ENCODE measurements at places on chromosomes 1 and 21.

DNA sequence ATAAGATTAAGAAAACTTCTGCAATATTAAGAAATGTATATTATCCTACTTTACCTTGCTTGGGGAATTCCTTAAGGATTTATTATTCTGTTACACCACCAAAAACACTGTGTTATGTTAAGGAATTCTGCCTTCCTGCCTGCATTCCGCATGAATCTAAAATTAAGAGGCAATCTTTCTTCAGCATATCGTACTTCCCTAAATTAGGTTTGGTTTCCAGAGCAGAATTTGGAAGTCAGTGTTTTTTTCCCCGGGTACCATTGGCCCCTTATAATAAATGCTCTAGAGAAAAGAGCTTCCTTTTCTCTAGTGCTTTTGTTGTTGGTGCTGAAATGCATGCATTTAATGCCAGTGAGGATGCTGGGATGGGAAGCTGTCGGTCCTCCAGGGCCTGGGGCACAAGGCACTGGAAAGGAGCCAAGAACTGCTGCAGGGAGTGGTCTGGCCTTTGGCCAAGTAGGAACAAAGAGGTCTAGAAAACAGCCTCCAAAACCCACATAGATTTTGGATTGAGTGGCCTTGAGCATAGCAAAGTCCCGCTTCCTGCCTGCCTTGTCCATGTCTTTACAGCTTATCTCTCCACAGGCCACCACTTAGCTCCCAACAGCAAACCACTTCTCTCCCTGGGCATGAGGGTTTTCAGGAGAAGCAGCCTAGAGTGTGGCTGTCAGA, 69.9 kb downstream of the RRAGC start:
- DNase-seq = no peak

GRCh38 chr1:183349201-183349711, 68.9 kb downstream of the NMNAT2 start:
- no peak for DNase-seq

DNA sequence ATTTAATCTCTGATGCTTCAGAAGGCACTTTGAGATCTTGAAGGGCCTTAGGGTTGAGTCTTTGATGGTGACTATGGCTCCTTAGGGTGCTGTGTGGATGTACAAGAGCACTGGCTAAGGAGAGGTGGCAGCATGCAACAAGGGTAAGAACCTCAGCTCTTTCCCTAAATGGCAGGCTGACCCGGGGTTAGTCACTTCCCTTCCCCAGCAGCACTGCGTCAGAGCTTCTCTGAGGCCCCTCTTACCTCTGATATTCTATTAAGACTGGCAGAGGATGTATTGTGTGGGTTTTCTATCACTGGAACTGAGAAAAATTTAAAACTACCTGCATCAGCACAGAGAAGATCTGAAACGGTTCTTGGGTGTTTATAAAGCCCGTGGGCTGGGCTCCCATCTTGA, 11.8 kb downstream of the C1orf116 start:
- DNase-seq = no peak

- DNase-seq = no peak
Observed at GRCh38 chr1:186750257-186750656, 70.0 kb upstream of the PTGS2 start.

DNA sequence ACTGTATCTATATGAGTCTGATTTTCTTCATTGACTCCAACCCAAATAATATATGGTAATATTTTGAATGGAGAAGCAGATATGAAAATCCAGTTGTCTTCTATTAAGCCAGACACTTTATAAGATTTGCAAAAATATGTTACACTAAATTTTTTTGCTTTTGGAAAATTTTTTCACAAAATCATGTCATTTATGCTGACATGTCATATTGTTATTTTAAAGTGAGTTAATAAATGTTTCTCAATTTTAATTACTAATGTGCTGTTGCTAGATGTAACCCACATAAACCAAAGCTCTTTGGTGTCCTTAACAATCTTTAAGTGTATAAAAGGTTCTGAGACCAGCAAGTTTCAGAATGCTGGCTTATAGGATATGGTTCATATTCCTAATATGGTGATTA, 142.5 kb downstream of the HS2ST1 start:
- no peak for DNase-seq

GRCh38 chr1:55639051-55639450, 423.9 kb upstream of the USP24 start:
- DNase-seq = no peak

DNA sequence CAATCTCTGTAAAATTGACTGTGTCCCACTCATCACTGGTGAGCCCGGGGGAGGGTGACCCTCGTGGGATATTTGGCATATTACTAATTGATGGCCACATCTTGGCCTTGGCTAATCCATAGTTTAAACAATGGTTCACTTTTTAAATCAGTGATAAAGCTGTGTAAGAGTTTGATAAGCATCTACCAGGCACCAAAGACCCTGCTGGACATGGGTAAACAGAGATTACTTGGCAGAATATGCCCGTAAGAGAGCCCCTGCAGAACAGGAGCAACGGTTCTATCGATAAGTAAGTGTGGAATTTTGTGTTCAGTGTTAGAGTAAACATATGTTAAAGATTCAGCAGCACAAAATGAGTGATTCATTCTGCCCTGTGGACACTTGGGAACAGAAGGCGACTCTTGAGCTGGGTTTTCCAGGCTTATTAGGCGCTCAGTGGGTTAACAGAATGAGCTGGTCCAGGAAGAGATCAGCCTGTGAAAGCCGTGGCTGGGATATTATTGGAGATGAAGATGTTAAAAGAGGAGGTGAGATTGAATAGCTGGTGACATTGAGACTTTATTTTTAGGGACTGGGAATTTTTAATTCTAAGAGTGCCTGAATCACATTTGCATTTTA, 55.9 kb downstream of the CNST start:
- no peak for DNase-seq

DNA sequence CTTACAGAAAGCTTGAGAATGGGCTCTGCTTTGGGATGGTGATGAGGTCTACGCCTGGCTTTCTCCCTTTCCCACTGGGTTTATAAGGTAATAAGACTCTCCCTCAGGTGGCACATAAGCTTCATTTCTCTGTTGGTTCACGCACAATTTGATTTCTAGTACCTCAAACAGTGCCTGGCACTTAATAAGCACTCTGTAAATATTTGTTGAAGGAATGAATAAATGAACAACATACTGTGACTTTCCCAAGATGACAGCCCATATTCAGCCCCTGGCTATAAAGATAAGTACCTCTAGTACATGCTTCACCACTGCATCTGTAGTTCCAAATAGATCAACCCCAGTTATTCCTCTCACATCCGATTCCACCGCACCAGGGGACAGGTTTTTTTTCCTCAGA, 17.8 kb downstream of the COPA start:
- DNase-seq = peak; percentile 94

Measured in NCI-H2081 treated with DMSO at 0.1 percent for 48 hours (cell line).